ENCODE measurements at places on chromosomes 13 and 19. TPM values are rescaled to one million over a fixed set of nuclear protein-coding genes. Genes with fewer than 3 reads are reported as not detected.

GRCh38 chr19:3125900-3126524 lies 9.8 kb upstream of the GNA15 start:
- DNase-seq = peak; percentile 92

The KASH5 gene
- total RNA-seq = not detected

The ZNF554 gene
- 3.9 TPM for total RNA-seq

DNA sequence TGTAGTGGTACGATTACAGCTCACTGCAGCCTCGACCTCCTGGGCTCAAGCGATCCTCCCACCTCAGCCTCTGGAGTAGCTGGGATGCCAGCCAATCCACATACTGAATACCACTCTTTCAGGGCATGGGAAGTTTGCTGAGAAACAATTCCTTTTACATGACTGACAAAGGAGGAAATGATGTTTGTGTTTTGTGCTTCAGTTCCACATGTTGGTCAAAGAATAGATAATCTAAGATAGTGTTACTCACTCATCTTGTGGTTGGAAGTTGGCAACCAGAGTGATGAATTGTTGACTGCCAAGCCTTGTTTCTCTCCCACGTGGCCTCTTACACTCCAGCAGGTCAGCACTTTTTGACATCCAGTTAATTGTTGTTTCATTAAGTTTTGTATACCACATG lies 7.6 kb downstream of the MBD3L2B start:
- no peak for DNase-seq

The C19orf38 gene
- total RNA-seq = 39.2 TPM

The DPY19L3 gene
- total RNA-seq = 33.8 TPM

The CDC42EP5 gene
- 14.8 TPM for total RNA-seq

DNA sequence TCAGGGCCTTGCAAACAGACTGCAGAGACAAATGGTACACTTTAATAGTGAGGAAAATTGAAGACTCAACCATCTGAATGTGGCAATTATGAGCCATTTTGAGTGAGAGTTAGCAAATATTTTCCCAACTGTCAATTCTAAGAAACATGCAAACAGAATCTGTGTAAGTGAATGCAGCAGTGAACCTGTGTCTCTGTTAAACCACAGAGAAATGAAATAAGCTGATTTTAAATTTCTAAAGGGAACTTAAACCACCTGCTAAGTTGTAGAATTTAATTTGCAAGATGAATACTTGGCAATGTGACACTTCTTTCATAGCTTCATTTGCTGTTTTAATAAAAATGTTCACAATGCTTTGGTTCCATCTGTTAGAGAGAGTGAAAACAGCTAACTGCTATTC lies 42.0 kb upstream of the TDRD3 start:
- DNase-seq = no peak

GRCh38 chr13:78562237-78562889 lies 41.0 kb downstream of the POU4F1 start:
- DNase-seq = no peak

GRCh38 chr13:36750461-36750860 lies 68.6 kb upstream of the RFXAP start:
- no peak for DNase-seq

The SHISA7 gene
- not detected for total RNA-seq

The ILF3 gene
- 167 TPM for total RNA-seq

The JSRP1 gene
- 4.0 TPM for total RNA-seq

The AMER2 gene
- not detected for total RNA-seq

DNA sequence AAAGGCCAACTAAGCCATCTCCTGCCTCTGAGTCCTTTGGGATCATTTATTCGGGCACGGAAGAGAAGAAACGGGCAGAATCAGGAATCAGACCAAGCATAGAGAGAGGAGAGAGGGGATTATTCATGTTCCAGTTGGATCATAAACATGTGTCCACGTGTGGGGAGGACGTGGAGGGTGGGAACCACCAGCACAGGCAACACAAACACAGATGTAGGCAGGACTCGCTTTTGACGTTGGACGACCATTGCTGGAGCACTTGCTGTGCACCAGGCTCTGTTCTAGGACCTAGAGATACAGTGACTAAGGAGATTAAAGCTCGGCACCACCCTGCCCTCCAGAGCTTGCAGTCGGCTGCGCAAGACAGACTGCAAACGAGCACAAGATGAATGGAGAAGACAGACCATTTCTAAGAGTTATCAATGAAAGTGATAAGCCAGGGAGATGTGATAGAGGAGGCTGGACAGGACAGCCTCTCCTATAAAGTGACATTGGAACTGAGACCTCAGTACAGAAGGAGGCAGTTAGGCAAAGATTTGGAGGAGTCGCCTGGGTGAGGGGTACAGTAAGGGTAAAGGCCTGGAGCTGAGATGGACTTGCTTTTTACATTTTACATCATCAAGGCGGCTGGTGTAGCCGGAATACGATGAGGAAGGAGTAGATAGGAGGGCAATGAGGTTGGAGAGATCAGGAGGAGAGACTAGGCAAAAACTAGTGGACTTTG lies 716 bp downstream of the SH2D3A start:
- DNase-seq = no peak

DNA sequence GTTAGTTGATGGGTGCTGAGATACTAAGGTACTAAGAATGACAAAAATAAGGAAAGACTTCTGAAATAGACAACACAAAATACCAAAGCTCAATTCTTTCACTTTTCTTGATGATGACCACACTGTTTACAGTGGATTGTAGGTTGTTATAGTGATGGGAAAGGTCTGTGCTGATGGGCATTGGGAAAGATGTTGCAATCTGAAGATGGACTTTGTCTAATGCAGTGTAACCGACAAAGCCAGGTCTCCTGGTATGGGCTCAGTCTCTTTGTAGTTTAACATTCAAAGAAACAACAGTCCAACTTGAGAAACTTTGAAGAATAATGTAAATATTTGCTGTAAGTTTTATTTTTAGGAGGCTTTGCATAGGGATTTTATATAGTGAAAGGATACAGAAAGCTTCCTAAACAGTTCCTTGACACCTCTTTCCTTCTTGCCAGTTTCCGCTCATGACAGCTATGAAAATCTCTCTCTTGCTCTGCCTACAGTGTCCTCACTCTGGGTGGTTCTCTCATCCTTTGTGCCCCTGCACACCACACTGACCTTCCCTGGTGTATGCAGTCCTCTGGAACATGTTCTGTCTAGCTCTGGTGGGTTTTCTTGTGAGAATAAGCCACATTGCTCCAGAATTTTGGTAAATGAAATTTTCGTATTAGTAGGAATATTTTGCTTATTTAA lies 172.2 kb downstream of the KCNRG start:
- no peak for DNase-seq

DNA sequence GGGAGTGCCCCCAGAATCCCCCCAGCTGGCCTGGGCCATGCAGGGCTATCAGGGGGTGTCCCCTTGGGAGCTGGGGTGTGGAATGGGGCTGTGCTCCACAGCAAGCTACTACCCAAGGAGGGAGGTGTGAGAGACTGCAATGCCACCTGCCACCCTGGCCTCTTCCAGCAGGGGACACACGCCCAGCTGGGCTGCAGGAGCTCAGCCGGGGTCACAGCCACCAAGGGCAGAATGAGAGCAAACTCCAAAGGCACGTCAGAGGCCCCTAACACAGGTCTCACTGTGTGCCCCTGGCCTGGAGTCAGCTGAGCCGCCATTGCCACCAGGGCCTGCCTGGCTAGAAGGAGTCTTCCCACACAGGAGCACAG lies 55.5 kb downstream of the MLLT1 start:
- no peak for DNase-seq

The HTR2A gene
- not detected for total RNA-seq

The NLRP7 gene
- total RNA-seq = 0.14 TPM

- peak; percentile 58 for DNase-seq
These were observed 2.3 kb downstream of the COMP start for GRCh38 chr19:18788529-18789421.
